ENCODE measurements at places on chromosomes 12 and 14.
A peak's percentile ranks its signal among the peaks of the same experiment; 100 is the strongest.

DNA sequence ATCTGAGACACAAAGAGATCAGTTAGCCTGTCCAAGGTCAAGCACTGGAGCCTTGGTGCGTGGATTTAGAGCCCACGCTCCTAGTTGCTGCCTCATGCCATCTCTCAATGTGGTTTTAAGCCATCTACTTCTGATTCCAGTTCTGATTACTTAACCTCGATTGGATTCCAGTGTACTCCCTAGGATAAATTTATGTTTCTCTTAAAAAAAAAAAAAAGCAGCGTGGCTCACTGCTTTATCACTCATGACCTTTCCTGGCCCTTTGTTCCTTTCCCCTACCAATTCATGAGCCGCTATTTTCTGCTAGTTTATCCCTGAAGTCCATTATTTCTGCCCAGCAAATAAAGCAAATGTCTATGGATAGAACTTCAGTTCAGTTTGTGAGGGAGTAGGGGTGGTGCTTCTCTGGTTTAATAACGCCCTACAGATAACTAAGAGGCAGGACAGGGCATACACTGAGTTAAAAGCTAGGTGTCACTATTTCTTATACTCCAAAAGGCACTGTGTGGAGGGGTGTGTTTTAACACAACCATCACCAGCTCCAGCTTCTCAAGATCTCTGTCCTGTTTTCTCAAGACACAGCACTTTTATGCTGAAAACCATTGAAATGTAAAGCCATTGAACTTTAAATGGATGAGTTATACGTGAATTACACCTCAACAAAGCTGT lies 9.8 kb upstream of the PARP11 start:
- DNase-seq: peak; percentile 41

DNA sequence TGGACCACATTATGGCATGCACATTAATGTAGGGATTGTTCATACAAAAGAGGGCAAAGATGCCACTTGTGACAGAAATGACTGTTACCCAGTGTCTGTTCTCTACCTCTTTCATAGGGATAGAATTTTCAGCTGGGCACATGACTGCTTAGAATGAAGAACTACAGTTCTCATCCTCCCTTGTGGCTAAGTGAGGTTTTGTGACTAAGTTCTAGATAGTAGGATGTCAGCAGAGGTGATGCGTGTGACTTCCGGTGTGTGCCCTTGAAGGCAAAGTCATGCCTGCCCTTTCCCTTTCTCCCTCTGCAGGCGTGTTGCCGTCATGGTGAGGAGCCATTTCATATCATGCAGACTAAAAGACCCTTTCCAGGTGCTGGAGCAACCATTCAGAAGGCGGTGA lies 99.3 kb downstream of the CACNA1C start:
- no peak for DNase-seq

DNA sequence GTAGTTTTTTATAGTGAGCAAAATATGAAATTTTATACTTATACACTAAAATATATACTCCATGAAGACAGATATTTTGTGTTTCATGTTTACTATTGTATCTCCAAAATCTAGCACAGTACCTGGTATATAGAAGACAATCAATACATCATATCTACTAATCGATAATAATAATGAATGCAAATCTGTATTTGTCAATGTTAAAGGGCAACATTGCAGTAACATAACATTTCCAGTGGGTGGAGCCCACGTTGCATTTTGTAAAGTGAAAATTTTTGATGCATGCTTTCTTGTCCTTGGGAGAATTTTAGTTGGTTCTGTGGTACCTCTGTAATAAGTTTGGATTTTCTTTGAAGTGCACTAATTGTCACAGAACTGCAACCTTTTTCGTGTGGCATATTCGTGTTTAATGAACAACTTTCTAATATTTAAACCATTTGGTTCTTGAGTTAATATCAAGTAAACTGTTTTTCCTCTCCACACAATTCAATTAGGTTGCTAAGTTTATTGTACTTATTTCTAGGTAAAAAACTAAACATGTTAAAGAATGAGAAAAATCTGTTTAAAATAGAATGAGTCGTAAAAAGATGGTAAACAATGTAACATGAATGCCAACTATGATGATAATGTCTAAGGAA lies 47.4 kb downstream of the AVPR1A start:
- no peak for DNase-seq

GRCh38 chr12:56528846-56529245 lies 7.2 kb downstream of the RBMS2 start:
- no peak for DNase-seq

GRCh38 chr12:92335831-92336230 lies 190.2 kb upstream of the BTG1 start:
- DNase-seq: no peak

GRCh38 chr12:29544428-29545101 lies 47.1 kb upstream of the OVCH1 start:
- DNase-seq: no peak

- peak; percentile 86 for DNase-seq
Observed at GRCh38 chr12:53213348-53213747, 6.3 kb upstream of the ITGB7 start.

DNA sequence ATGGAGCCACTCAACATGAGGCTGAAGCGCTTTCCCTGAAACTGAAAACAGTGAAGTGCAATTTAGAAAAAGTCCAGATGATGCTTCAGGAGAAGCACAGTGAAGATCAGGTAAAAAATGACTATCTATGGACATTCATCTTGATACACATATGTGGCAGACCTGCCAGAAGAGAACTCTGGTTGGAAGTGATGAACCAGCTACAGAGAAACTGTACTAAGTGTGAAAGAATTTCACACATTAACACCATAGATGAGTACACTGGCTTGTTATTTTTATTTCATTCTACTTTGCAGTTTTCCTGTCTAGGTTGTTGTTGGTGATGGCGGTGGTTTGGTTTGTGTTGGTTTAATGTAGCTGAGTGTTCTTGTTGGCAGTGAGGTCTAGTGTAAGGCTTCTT lies 174.7 kb downstream of the ESR2 start:
- DNase-seq: no peak

- DNase-seq: no peak
Observed at GRCh38 chr12:8668441-8668840, 5.8 kb upstream of the MFAP5 start.

Data from CD8-positive, alpha-beta T cell (primary cell).